ENCODE measurements at places on chromosomes 4 and X. TPM values are rescaled to one million over a fixed set of nuclear protein-coding genes. Genes with fewer than 3 reads are reported as not detected.

DNA sequence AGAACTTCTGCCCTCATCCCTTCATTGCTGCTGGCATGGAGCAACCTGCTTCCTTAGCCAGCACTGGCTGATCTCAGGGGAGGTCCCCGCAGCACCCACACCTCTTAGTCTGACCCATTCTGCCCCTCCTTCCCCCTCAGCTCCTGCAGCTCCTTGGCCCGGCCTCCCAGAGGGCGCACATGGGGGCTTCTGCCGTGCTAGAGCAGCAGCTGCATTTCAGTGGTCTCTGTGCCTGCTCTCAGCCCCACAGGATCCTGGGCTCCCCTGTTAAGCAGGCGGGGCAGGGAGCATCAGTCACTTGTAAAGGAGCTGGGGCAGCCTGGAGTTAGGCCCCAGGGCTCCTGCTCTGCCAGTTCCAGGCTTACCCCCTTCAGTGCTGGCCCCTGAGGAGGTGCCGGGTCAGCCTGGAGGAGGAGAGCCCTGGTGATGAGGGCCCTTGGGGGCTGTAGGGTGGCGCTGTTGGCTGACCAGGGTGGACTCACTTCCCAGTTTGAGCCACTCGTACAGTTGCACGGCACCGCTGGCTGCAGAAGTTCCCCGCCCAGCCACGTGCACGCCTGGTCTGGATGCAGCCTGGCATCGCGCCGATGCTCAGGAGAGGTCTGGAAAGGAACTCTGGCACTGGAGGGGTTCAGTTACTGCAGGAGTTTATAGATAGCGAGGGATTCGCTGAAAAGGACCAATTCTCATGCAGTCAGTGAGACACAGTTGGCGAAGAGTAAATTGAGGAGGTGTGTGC is 85.1 kb upstream of the PSAPL1 start:
- H3K4me1 ChIP-seq: no peaks in the 10 kb centered on the region
- H3K4me3 ChIP-seq: no peak overlapping the region
- no peak for DNase-seq
- H3K36me3 ChIP-seq: no peaks in the 10 kb centered on the region
- H3K27me3 ChIP-seq: peaks cover 20% of the 10 kb centered on the region

BMPR1B gene
- total RNA-seq: not detected

DCK gene
- 29.2 TPM for total RNA-seq

DNA sequence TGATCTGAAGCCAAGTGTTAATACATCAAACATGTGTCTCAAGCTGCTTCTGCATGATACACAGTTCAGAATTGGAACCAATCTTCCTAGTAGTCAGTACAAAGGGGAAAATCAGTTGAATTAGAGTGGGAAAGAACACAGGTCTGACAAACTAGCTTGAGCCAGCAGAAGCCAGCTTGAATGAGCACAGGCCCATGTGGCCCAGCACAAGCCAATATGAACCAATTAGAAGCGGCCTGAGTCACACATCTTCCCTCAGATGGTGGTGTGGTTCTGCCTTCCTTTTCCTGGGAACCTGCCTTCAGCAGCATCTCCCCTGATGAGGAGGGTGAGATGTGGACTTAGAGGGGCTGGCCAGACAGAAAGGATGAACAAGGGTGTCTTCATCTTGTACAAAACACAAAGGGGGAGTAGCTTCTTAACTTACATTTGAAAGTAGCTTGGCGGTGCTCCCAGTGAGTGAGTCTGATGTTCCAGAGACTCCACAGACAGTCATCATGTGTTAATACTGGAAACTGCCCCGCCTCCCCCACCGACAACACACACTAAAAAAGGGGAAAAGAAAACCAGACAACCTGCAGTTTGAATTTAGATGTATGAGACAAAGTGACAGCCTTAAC is 72.0 kb downstream of the FRMPD4 start:
- no peaks in the 10 kb centered on the region for H3K27me3 ChIP-seq
- H3K27ac ChIP-seq: no peak overlapping the region
- H3K36me3 ChIP-seq: no peaks in the 10 kb centered on the region
- H3K4me3 ChIP-seq: no peak overlapping the region

DNA sequence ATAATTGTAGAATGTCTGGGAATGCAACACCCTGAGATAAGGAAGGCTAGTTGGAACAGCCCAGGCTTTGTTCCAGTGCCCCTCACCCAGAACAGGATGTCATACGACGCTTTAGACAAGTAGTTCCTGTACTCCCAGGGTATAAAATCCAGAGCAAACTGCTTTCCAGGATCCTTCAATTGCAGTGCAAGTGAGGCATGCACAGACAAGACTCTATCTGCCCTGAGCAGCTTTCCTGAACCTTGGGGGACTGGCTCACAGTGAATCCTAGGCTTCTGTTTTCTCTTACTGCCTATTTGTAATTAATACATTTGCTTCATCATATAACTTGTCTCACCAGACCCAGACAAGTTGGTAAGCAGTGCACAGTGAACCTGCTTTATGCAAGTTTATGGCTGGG is 48.4 kb upstream of the IL9R start:
- DNase-seq: no peak
- no peaks in the 10 kb centered on the region for H3K4me1 ChIP-seq
- no peak overlapping the region for H3K27ac ChIP-seq
- no peak overlapping the region for H3K4me3 ChIP-seq
- peaks cover 10% of the 10 kb centered on the region for H3K36me3 ChIP-seq
- H3K27me3 ChIP-seq: no peaks in the 10 kb centered on the region

- H3K4me1 ChIP-seq: no peaks in the 10 kb centered on the region
- H3K36me3 ChIP-seq: no peaks in the 10 kb centered on the region
- no peak for DNase-seq
- H3K27ac ChIP-seq: no peak overlapping the region
Measured at GRCh38 chrX:96389281-96390047, 295.2 kb upstream of the DIAPH2 start.

CSAG3 gene
- total RNA-seq: 0.23 TPM

DNA sequence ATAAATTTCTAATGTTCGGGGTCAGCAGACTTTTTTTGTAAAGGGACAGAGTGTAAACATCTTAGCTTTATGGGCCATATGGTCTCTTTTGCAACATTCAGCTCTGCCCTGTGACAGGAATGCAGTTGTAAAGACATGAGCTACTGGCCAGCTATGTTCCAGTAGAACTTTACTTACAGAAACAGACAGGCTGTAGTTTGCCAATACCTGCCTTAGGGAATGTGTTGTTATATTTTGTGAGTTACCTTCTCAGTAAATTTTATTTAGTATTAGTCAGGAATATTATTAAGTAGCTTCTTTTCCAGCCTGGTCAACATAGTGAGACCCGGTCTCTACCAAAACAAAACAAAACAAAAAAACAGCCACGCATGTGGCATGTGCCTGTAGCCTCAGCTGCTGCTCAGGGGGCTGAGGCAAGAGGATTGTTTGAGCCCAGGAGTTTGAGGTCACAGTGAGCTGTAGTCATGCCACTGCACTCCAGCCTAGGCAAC is 48.7 kb downstream of the HTT start:
- H3K27me3 ChIP-seq: no peaks in the 10 kb centered on the region
- DNase-seq: no peak
- peak overlapping the region; percentile 69 for H3K27ac ChIP-seq
- H3K36me3 ChIP-seq: peaks cover 37% of the 10 kb centered on the region
- H3K4me1 ChIP-seq: peaks cover 24% of the 10 kb centered on the region

- H3K36me3 ChIP-seq: no peaks in the 10 kb centered on the region
- no peak for DNase-seq
- peaks cover 11% of the 10 kb centered on the region for H3K4me1 ChIP-seq
- H3K27ac ChIP-seq: no peak overlapping the region
- no peak overlapping the region for H3K4me3 ChIP-seq
Measured at GRCh38 chr4:88949605-88950004, 107.4 kb downstream of the FAM13A start.

RNF150 gene
- total RNA-seq: 0.02 TPM

HEPH gene
- total RNA-seq: not detected

CLIC2 gene
- 0.43 TPM for total RNA-seq

DNA sequence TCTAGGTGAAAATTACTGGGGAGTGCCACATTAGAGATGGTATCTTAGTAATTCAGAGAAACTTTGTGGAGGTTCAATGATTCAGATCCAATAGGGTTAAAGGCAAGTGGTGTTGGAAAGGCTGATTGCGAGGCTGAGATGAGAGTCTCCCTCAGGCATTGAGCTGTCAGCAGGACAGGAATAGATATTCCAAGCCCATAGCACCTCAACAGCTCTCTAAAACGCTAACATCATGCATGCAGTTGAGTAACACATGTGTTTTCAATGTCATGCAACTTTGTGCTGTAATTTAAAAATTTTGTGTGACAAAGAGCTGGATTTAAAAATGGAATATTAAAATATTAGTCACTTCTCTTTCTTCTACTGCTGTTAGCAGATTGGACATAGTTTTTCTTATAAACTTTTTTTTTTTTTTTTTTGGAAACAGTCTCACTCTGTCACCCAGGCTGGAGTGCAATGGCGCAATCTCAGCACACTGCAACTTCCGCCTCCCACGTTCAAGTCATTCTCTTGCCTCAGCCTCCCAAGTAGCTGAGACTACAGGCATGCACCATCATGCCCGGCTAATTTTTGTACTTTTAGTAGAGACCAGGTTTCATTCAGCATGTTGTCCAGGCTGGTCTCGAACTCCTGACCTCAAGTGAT is 173.5 kb upstream of the C1QTNF7 start:
- H3K4me1 ChIP-seq: no peaks in the 10 kb centered on the region
- H3K27me3 ChIP-seq: peaks cover 2% of the 10 kb centered on the region
- no peaks in the 10 kb centered on the region for H3K36me3 ChIP-seq
- no peak for DNase-seq
- H3K4me3 ChIP-seq: no peak overlapping the region
- H3K27ac ChIP-seq: no peak overlapping the region

PASD1 gene
- total RNA-seq: not detected

DNA sequence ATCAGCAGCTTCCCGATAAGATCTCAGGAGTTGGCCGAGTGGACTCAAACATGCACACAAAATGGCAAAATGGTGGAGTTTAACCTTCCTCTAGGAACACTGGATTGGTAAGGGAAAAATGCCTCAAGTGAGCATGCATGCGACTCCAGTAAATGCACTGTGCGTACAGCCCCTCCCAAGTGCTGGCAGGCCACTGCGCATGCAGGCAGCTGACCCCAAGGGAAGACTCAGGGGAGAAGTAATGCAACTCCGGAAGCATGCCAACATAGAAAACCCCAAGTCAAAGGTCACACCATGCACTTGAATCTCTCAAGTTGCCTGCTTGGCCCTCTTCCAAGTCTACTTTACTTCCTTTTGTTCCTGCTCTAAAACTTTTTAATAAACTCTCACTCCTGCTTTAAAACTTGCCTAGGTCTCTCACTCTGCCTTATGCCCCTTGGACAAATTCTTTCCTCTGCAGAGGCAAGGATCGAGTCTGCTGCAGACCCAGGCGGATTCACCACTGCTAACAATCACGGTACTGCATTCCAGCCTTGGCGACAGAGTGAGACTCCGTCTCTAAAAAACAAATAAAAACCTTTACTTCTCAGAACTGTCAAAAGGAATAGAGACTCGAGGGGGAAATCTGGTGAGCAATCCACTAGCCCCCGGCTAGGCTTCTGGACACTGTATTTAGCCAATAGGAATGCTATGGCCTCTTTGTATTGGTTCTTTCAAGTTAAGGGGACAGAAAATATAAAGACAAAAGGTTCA is 33.5 kb downstream of the NYX start:
- H3K4me1 ChIP-seq: peaks cover 3% of the 10 kb centered on the region
- no peaks in the 10 kb centered on the region for H3K27me3 ChIP-seq
- no peak overlapping the region for H3K4me3 ChIP-seq
- H3K36me3 ChIP-seq: no peaks in the 10 kb centered on the region
- H3K27ac ChIP-seq: no peak overlapping the region

- DNase-seq: no peak
- H3K27ac ChIP-seq: no peak overlapping the region
- H3K27me3 ChIP-seq: peaks cover 6% of the 10 kb centered on the region
- no peak overlapping the region for H3K4me3 ChIP-seq
- H3K36me3 ChIP-seq: no peaks in the 10 kb centered on the region
Measured at GRCh38 chr4:158530381-158530780, 8.7 kb downstream of the RXFP1 start.

DNA sequence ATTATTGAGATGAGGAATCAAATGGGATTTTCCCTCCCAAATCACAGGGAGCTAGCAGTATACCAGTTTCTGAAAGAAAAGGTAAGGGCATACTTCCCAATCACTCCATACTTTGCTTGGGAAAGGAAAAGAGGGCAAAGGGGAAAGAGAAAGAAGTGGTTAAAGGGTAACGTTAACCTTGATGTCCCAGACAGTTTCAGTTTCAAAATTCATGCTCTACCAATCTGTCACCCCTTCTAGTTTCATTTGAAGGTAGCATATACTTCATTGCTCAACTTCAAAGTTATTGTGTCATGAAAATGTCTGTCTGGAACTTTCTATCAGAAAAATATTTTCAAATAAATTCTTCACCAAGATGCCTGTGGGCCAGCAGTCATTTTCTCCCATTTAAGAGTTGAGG is 16.0 kb downstream of the TNMD start:
- H3K4me3 ChIP-seq: no peak overlapping the region
- no peak for DNase-seq
- H3K27ac ChIP-seq: no peak overlapping the region
- peaks cover 3% of the 10 kb centered on the region for H3K4me1 ChIP-seq
- no peaks in the 10 kb centered on the region for H3K36me3 ChIP-seq

DNA sequence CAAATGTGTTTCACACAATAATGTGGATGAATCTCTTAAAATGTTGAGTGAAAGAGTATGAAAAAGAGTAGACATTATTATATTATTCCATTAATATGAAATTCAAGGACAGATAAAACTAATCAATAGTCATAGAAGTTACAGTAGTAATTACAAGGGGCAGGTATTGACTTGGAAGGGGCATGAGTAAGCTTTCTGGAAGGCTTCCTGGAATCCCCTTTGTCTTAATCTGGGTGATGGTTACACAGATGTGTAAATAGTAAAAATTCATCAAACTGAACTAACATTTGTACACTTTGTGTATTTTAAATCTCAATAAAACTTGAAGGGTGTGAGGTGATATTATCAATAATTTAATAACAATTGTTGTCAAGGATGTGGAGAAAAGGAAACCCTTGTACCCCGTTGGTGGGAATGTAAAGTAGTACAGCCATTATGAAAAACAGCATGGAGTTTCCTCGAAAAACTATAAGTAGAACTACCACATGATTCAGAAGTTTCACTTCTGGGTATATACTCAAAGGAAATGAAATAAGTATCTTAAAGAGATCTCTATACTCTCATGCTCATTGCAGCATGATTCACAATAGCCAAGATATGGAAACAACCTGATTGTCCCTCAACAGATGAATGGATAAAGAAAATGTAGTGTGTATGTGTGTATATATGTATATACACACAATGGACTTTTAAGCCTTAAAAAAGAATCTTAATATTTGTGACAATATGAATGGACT is 96.9 kb upstream of the MID1IP1 start:
- H3K36me3 ChIP-seq: no peaks in the 10 kb centered on the region
- peaks cover 2% of the 10 kb centered on the region for H3K27me3 ChIP-seq
- no peak for DNase-seq
- H3K4me1 ChIP-seq: peaks cover 3% of the 10 kb centered on the region
- H3K4me3 ChIP-seq: no peak overlapping the region

TLR10 gene
- not detected for total RNA-seq

- no peak overlapping the region for H3K4me3 ChIP-seq
- no peaks in the 10 kb centered on the region for H3K27me3 ChIP-seq
- DNase-seq: no peak
- H3K4me1 ChIP-seq: no peaks in the 10 kb centered on the region
- no peaks in the 10 kb centered on the region for H3K36me3 ChIP-seq
- no peak overlapping the region for H3K27ac ChIP-seq
Measured at GRCh38 chr4:92215476-92215875, 88.3 kb upstream of the GRID2 start.
